ENCODE measurements at places on chromosomes 3 and 15.

DNA sequence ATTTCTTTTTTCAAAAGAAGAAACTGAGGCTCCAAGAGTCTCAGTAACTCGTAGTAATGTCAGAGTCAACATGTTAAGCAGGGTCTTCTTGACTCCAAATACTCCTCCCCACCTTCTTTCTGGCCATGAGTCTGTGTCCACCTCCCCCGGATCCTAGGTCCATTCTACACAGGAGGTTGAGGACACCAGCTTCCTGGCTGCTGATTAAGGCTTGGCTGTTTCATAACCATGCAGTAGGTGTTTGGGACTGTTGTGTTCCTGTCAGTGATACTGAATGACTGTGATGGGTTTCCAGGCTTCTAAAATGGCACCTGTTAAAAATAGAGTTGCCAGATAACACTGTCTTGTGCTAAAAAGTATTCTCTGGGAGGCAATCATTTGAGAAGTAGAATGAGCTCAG, 130.8 kb upstream of the IL12A start:
- DNase-seq = no peak

DNA sequence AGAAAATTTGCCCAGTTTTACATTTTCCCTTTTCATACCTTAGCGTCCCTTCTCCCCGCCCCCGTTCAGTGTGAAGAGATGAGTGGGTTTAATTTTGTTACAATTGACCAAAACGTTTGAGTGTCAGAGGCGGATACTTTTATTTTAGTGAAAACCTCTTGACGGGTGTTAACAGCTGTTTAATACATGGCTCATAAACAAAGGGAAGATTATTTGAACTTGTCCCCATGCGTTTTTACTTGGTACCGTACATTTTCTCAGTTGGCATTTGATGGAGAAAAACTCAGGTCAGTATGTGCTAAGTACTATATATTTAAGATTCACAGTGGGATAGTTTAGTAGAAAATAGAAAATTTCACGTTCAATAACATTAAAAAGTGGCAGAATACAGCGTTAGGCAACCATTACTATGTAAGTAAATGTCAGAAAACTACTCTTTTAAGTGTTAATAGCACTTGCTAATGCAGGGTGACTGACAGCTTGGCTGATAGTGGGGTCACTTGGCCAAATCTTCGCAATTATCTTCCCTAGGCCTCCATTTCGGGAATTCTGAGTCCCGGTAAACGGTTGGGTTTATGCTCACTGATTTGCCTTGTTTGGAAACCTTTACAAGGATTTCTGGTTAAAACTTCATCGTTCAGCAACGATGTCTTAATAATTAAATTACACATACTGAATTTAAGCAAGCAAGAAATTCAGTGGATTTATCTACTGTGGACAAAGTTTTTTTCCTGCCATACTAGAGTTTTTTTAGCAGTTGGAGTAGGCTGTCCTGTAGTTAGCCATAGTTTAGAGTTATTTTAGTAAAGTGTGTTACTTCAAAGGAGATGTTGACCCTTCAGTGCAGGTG, 4.8 kb downstream of the CHD2 start:
- DNase-seq = no peak

DNA sequence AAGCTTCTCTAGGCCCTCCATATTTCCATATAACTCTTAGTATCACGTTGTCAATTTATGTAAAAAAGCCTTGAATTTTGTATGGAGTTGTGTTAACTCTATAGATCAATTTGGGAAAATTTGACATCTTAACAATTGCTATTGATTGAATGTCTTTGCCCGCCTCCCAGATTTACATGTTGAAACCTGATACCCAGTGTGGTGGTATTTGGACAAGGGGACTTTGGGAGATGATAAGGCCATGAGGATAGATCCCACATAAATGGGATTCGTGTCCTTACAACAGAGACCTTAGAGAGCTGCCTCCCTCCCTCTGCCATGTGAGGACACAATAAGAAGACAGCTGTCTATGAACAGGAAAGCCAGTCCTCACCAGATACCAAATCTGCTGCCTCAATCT, 21.1 kb upstream of the TNK2 start:
- DNase-seq = no peak

DNA sequence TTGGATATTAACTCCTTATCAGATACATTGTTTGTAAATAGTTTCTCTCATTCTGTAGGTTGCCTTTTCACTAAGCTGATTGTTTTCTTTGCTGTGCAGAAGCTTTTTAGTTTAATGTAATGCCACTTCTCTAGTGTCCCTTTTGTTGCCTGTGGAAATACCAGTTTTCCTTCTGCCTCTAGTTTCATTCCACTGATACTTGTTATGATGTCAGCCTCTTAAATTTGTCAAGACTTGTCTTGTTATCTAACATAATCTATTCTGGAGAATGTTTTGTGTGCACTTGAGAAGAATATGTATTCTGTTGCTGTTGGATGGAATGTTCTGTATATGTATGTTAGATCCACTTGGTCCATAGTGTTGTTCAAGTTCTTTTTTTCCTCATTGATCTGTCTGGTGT, 18.0 kb upstream of the CEP152 start:
- DNase-seq = no peak

DNA sequence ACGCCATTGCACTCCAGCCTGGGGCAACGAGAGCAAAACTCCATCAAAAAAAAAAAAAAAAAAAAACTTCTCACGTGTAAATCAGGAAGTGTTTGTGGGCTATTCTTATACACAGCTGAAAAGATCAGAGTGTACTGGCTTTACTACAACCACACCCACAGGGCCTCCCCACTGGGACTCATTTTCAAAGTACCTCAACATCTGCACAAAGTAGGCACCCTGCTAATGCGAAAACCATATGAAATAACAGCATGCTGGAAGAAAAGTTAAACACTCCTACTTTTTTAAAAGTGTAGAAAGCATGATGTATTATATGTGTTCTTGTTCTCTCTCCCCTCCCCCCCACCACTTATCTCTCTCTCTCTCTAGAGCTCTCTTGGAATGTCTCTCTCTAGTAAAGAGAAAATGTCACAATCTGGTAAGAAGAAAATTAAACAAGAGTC, 11.1 kb downstream of the UACA start:
- no peak for DNase-seq

- DNase-seq = no peak
Observed at GRCh38 chr3:89577637-89578530, 470.5 kb downstream of the EPHA3 start.

DNA sequence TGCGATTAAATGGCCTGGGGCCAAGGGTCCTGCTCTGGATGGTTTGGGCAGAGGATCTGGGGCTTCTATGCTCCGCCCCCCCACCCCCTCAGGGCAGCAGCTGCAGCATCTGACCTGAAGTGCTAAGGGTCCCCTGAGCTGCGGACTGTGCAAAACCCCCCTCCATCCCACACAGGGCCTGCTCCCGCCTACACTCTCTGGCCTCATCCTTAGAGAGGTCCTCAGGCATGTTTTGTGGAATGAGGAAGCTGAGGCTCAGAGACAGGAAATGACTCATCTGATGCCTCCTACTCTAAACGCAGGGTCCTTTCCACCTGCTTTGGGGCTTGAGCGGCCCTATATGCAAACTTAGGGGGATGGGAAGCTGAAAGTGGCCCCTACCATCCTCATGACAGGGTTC, 59.5 kb upstream of the CTSH start:
- no peak for DNase-seq

DNA sequence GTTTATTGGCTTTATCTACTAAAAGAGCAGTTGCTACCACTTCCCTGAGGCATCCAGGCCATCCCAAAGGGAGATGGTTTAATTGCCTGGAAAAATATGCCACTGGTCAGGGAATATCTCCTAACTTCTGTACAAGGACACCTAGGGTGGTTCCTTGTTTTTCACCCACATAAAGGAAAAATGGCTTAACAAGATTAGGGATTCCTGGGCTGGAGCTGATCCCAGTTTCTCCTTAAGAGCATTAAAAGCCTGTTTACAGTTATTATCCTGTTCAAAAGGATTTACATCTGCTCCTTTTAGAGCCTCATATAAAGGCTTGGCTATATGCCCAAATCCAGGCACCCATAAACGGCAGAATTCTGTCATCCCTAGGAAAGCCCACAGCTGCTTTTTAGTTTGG, 70.2 kb upstream of the WNT7A start:
- no peak for DNase-seq

GRCh38 chr3:170909129-170909903, 879 bp upstream of the EIF5A2 start:
- no peak for DNase-seq

DNA sequence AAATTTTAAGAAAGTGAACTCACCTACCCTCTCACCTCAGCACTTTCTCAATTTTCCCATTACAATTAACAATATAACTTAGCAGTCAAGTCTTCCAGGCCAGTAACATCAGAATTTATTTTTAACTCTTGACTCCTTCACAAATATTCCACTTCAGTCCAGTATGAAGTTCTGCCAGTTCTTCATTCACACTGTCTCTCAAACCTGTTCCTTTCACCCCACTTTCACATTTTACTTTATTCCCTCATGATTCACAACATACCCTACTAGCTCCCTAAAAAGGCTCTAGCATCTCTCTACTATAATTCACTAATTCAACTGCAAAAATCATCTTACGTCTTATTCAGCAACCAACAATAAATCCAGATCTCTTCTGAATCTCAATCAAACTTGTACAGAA, 3.8 kb downstream of the GSK3B start:
- no peak for DNase-seq

Data from stimulated activated CD8-positive, alpha-beta memory T cell treated with anti-CD3 and anti-CD28 coated beads, Interleukin-15, amount 100 ng/mL, for 4 hours (primary cell).